ENCODE measurements at places on chromosomes 3 and 15.

GRCh38 chr3:134824791-134825190 lies 29.7 kb downstream of the EPHB1 start:
- DNase-seq, result peak; percentile 51

DNA sequence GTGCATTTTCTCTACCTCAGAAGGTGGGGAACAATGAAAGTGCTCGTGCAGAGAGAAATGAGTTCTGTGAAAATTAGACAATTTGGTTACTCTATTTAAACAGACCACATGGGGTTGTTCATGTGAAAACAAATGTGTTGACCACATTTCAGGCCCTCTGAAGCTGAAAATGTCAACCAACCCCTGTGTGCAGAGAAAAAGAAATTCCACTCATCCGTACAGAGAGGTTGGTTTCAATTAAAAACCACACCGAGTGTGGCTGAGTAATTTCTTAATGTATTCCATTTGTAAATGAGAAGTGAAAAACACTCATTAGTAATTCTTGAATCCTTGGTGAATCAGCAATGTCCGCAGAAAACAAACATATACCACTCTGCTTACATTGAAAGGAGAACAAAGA lies 46.9 kb upstream of the SLC7A14 start:
- no peak for DNase-seq

DNA sequence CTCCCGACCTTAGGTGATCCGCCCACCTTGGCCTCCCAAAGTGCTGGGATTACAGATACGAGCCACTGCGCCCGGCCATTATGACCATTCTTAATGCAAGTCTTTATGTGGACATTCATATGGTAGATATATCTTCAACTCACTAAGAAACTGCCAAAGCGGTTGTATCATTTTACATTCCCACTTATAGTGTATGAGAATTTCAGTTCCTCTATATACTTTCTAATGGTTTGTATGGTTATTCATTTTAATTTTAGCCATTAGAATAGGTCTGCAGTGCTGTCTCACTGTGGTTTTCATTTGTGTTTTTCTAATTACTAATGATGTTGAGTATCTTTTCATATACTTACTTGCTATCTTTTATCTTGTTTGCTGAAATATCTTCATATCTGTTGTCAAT lies 32.5 kb downstream of the TCF12 start:
- no peak for DNase-seq

GRCh38 chr3:138718849-138719248 lies 110.3 kb downstream of the FAIM start:
- DNase-seq, result no peak

DNA sequence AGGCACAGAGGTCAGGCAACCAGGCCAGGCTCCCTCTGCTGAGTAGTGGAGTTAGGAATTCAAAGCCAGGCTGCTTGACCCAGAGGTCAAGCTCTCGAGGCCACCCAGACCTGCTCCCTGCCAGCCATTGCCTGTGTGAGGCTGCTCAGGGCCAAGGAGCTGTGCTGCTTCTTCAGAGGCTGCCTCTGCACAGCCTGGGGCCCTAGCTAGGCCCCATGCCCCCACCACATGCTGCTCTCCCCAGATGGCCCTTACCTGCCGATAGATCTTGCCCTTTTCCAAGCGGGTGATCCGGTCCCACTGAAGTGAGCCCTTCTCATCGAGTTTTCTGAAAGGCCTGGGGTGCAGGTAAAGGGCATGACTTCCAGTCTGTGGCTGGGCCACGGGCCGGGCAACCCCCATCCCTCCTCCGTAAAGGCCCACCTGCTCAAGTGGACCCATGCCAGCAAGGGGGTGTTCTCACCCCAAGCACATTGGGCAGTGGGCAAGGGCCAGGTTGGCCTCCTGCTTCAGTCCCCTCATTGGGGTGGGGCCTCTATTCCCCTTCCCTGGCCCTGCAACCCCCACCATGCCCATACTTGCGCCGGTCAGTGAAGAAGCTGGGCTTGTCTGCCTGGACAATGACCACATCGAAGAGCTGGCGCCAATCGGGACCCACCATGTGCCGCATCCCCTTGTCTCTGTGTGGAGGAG lies 6.5 kb downstream of the NT5DC2 start:
- no peak for DNase-seq

DNA sequence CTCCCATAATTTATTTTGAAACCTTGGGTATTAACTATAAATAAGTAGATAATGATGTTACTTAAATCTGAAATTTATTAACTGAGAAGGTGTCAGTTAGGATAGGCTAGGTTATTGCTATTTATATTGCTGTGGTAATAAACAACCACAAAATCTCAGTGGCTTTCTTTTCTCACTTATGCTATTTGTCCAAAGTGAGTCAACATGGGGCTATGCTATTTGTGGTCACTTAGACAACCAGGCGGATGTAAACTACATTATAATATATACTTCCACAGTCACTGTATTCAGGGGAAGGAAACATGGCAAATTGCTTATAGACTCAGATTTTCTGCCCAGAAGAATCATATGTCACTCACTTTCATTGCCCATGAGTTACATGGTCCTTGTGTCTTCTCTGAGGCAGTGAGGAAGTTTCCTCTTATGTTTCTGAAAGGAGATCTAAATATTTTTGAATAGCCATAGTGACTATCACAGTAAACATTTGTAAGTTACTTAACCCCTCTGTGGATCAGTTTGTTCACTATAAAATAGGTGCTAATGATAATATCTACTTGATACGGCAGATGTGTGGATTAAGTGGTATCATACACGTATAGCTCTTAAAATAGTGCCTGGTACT lies 19.8 kb downstream of the HMG20A start:
- no peak for DNase-seq

DNA sequence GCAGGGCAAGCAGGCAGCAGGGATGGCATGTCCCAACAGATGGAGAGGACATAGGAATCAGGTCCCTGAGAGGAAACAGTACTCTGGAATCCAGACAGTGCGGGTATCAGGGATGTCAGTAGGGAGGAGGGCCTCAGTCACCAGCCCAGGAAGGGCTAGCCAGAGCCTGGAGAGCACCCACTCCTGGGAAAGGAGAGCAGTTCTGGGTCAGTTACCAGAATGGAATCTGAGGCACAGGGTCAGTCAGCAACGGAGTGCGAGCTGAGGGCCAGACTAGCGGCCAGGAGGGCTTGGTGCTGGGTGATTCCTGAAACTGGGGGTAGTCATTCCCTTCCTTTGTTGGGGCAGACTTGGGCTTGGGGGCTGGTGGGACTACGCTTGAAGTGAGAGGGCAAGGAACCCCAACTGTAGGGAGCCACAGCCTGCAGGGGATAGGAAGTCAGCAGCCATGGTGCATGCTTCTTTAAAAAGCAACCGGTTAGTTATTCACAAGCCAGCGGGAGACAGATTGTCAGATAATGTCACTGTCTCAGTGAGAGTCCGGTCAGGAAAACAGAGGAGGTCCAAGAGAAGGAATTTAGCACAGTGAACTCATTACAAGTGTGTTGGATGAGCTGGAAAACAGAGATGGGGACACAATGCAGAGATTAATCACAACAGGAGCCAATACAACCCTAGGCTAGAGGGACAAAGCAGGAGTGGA lies 27.9 kb downstream of the PLA1A start:
- no peak for DNase-seq

DNA sequence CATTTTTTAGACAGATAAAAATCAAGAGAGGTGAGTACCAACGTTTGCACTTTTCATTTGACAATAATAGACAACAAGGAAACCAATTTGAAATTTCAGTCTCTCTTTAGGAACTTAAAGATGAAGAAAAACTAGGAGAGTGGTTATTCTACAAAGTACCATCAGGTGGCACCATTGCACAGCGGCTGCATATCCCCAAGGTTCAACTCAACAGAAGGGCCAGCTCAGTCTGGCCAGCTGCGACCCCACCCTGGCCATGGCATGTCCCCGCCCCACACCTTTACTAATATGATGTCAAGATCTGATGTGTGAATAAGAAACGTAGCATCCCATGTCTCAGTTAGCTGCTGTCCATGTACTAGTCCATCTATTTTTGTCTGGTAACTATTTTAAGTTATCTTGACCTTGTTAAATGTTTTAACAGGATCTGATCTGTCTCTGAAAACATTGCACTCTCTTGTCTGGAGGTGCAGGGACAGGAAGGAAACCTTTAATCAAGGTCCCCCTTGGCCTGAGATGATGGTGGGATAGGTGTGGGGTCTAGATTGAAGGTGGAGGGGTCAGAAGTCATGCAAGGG lies 35.5 kb upstream of the CGNL1 start:
- DNase-seq, result peak; percentile 70

GRCh38 chr15:39204031-39204430 lies 376.8 kb upstream of the THBS1 start:
- DNase-seq, result no peak

- DNase-seq, result no peak
Observed at GRCh38 chr3:193314161-193314560, 64.4 kb downstream of the ATP13A5 start.

DNA sequence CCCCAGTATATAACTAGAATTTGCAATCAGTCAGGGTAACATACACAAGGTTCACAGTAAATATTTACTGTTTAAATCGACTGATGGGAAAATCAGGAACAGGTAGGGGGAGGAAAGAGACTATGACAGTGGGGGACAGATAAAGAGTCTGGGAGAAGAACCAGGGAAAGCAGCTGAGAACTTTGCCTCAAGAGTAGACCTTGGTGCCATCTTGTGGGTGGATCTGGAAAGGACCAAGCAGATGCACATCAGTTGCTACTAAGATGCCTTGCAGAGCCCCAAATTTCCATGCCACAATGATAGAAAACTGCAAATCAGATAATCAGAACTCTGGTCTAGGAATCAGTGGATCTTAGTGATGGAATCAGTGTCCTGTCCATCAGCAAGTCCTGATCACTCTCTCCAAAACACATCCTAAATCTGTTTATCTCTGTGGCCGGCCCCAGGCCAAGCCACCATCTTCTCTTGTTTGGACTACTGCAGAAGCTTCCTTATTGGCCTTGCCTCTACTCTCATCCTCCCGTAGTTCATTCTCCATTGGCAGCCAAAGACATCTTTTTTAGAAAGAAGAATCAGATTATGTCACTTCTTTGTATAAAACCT lies 62.7 kb downstream of the PDE8A start:
- peak; percentile 0 for DNase-seq

- DNase-seq, result no peak
Observed at GRCh38 chr15:100308608-100309007, 33.2 kb downstream of the ADAMTS17 start.

GRCh38 chr15:90838139-90838538 lies 30.2 kb upstream of the FURIN start:
- no peak for DNase-seq

GRCh38 chr15:31331389-31331788 lies 4.8 kb downstream of the KLF13 start:
- DNase-seq, result no peak

- no peak for DNase-seq
Observed at GRCh38 chr3:70973558-70973957, 610.0 kb downstream of the FOXP1 start.

DNA sequence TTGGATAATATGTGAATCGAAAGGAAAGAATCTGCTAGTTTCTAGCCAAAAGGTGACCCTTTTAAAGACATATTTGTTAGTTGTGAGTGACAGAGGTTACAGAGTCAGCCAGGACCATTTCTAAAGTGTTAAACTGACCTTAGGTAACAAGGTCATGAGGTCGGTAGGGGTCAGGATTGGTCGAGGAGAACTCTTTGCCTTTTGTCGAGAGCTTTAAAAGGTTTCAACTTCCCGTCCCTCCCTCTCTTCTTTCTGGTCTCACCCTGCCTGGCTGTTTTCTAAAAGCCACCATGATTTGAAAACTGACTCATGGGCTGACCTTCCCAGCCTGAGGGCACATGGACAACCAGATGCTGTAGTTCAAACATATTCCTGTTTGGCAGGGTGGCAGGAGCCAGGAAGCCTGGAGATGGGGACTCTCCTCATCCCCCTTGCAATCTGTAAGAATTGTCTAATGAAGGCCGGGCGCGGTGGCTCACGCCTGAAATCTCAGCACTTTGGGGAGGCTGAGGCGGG lies 25.8 kb upstream of the PRTG start:
- DNase-seq, result no peak

GRCh38 chr3:33831053-33831452 lies 32.6 kb downstream of the PDCD6IP start:
- DNase-seq, result no peak

GRCh38 chr3:168157099-168157700 lies 61.5 kb upstream of the GOLIM4 start:
- no peak for DNase-seq

- no peak for DNase-seq
Observed at GRCh38 chr15:50943638-50944037, 35.2 kb downstream of the AP4E1 start.

DNA sequence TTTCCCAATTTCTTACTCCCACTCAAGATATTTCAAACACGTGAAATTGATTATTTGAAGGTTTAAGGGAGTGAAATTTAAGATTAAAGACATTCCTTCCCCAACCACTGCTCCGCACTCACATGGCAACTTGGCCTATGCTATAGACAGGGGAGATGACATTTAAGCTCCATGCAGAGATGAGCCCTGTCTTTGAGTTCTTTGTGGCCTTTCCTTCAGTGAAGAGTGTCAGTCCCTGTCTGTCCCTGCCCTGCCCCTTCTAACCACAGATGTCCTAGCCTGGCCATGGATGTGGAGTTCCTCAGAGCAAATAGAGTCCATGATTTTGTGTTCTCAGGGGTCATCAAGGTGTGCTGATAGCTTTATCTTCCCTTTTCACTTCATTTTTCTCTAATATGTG lies 29.4 kb upstream of the THBS1 start:
- DNase-seq, result no peak

- DNase-seq, result peak; percentile 8
Observed at GRCh38 chr15:57398336-57398735, 22.0 kb downstream of the CGNL1 start.

GRCh38 chr3:126293370-126294082 lies 63.7 kb downstream of the KLF15 start:
- no peak for DNase-seq

- DNase-seq, result no peak
Observed at GRCh38 chr3:106792716-106793115, 584.5 kb upstream of the CCDC54 start.

DNA sequence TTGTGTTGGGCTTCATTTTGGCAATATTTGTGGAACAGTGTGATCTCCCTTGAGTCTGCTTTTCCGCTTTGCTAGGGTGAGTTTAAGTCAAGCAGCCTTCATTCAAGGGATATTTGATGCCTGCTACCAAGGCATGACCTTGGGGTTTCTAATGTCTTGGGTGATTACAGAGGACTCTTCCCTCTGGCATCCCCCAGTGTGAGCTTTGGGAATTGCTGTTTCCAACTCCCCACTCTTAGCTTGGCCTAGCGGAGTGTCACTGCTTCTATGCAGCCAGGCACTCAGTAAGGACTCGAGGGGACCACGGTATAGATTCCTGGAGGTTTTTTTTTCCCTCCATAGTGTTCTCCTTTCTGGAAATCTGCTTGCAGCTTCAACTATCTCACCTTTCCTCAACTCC lies 21.1 kb downstream of the GCNT3 start:
- DNase-seq, result no peak

- DNase-seq, result no peak
Observed at GRCh38 chr15:41060505-41060904, 55.6 kb downstream of the INO80 start.

- no peak for DNase-seq
Observed at GRCh38 chr3:17577796-17578520, 164.5 kb downstream of the TBC1D5 start.

- DNase-seq, result no peak
Observed at GRCh38 chr15:25694239-25694584, 168.9 kb downstream of the ATP10A start.

- peak; percentile 13 for DNase-seq
Observed at GRCh38 chr15:91032919-91033803, 10.8 kb upstream of the VPS33B start.

GRCh38 chr3:152149832-152150231 lies 118.9 kb upstream of the MBNL1 start:
- no peak for DNase-seq

Measured in NCI-H1092 treated with DMSO at 0.1 percent for 48 hours (cell line).